ENCODE measurements at places on chromosomes 1 and 21.

GRCh38 chr1:76035053-76035452 is 39.5 kb upstream of the ST6GALNAC3 start:
- no peak for DNase-seq

DNA sequence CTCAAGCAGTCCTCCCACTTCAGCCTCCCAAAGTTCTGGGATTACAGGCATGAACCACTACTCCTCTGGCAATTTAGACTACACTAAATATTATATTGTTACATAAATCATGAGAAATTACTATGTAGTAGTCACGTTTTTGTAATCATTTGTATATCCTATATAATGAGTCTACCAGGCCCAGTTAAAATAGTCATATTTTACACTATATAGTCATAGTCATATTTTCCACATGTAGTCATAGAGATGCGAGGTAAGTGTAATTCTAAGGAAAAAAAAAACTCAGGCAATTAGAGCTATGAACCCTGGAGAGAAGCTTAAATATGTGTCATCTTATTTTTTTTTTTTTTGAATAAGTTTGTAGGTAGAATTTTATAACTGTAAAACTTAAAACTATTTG is 90.0 kb downstream of the FNBP1L start:
- no peak for DNase-seq

GRCh38 chr1:164961715-164962114 is 394.8 kb downstream of the LMX1A start:
- DNase-seq: no peak

DNA sequence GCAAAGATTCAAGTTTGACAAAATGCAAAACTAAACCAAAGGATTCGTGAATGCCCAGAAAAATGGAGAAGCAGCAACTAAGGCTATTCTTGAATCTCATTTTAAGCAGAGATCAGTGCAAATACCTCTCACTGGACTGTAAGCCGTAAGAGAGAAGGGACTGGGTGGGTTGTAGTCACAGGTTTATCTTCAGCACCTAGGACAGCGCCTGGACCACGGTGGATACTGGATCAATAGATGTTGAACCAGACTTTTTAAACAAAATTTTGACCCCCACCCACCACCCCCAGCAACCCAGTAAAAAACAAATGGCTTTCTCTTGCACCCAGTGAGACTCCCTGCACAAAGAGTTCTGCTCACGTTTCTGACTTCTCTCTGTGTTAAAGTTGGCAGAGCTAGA is 347.1 kb downstream of the AJAP1 start:
- no peak for DNase-seq

- no peak for DNase-seq
Observed at GRCh38 chr1:154739654-154740053, 130.4 kb downstream of the KCNN3 start.

- DNase-seq: no peak
Observed at GRCh38 chr1:33280091-33280661, 23.9 kb downstream of the ZNF362 start.

DNA sequence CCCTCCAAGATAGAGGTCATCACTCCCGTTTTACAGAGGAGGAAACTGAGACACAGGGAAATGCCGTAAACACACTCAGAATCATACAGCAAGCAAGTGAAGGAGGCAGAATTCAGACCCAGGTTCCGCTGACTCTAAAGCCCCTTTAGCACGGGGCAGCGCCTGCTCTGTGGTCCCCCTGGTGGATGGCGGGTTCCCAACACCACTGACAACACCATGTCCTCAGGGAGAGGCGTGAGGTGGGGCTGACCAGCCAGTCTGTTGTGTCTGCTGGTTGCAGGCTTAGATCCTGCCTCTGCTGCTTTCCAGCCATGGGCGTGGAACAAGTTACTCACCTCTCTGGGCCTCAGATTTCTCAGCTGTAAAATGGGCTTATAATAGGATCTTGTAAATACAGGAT is 617.3 kb downstream of the MATN1 start:
- DNase-seq: peak; percentile 23

DNA sequence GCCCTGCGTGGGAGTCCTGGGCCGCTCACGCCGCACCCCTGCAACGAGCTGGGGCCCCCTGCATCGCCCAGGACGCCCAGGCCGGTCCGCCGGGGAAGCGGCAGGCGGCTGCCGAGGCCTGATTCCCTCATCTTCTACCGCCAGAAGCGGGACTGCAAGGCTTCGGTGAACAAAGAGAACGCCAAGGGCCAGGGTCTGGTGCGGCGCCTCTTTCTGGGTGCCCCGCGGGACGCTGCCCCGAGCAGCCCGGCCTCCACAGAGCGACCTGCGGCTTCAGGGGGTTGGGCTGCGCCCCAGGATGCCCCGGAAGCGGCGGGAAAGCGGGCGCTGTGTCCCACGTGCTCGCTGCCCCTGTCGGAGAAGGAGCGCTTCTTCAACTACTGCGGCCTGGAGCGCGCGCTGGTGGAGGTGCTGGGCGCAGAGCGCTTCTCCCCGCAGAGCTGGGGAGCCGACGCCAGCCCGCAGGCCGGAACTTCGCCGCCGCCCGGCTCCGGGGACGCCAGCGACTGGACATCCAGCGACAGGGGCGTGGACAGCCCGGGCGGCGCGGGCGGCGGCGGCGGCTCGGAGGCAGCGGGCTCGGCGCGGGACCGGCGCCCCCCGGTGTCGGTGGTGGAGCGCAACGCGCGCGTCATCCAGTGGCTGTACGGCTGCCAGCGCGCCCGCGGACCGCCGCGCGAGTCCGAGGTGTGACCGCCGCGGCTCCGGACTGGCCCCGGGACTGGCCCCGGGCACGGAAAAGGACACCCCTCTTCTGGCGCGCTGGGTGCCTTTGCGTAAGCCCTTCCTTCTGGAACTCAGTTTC is 2.7 kb downstream of the FAM110D start:
- DNase-seq: peak; percentile 39

GRCh38 chr1:102833151-102833550 is 275.2 kb downstream of the COL11A1 start:
- DNase-seq: no peak

DNA sequence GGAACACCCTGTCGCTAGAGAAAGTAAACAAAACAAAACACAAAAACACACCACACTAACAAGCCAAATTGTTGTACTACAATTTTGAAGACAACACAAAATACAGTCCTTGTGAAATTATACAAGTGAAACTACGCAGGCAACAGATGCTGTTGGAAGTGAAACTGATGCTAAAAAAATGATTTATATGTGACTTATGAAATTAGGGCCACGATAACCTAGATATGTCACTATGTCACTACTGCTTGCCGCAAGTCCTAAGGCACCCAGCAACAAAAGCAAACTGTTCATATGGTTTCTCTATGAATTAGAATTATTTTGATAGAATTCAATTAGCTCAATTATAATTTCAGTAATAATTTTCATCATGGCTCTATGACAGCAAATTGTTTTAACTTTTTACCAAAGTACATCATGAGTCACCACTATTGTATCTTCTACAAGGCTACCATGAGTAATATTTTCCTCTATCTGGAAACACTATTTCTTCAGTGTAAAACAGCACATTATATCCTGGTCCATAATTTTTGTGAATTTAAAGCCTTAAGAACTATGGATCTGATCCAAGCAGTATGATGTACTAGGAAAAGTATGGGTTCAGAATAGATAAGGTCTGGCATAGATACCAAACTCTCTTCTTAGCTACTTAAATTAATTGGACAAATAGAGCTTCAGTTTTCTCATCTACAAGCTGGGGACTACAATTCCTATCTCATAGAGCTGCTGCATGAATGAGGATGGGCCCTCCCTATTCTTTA is 216.3 kb downstream of the COL11A1 start:
- DNase-seq: peak; percentile 64

GRCh38 chr1:62213075-62213914 is 18.6 kb downstream of the L1TD1 start:
- no peak for DNase-seq
